ENCODE measurements at places on chromosomes 7 and 10. TPM values are rescaled to one million over a fixed set of nuclear protein-coding genes. Genes with fewer than 3 reads are reported as not detected.

Gene PSPH
- total RNA-seq, result 28.9 TPM

Gene AOC1
- total RNA-seq, result not detected

Gene EVX1
- total RNA-seq, result not detected

Gene CDK14
- 77.9 TPM for total RNA-seq

Gene OPN1SW
- not detected for total RNA-seq
